NCI-H2081 (cell line): ENCODE measurements at places on chromosomes 3 and 15.

- DNase-seq = peak; percentile 70
These were observed 12.0 kb downstream of the MRPL46 start for GRCh38 chr15:88454867-88455810.

GRCh38 chr3:192128922-192129321 is 598.4 kb downstream of the FGF12 start:
- DNase-seq = peak; percentile 69

DNA sequence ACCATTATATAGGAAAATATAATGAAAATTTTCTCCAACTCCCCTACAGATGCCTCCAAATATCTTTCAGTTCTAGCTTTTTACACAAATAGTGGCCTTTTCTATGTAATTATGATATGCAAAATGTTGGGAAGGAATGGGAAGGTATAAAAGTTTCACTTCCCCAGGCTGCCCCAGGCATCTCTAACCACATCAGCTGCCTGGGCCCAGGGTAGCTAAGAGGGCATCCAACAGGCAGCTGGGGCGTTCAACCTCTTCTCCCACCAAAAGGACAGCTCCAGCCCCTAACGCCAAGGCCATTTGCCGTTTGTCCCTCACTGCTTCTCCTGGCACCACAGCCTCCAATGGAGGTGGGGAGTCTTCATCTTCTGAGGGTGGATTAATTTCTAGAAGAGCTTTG is 188.1 kb upstream of the TSC22D2 start:
- no peak for DNase-seq

GRCh38 chr3:100518983-100519382 is 26.6 kb downstream of the TMEM45A start:
- no peak for DNase-seq

DNA sequence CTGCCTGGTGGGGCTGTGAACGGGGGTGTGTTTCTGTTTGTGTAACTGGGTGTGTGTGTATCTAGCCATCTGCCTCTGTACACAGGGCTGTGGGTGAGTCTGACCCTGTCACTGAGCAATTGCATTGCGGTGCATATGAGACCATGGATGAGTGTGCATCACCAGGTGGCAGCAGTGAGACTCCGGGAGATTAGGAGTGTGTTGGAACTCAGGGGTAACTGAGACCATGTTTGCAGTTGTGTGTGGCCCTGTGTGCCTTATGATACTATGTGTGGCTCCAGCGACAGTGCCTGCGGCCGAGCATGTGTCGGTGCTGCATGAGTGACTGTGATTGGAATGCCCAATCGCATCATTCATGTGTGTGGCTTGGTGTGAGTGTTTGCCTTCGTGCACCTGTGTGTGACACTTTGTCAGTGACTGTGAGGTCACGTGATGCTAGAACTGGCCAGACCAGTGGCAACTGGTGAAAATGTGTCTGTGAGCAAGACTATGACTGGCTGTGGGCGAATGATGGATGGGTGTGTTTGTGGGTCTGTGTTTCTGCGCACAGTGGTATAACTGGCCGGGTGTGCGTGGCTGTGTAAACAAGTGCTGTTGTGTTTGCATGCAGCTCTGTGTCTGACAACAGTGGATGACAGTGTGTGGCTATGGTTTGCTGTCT is 14.0 kb downstream of the VILL start:
- DNase-seq = peak; percentile 13

DNA sequence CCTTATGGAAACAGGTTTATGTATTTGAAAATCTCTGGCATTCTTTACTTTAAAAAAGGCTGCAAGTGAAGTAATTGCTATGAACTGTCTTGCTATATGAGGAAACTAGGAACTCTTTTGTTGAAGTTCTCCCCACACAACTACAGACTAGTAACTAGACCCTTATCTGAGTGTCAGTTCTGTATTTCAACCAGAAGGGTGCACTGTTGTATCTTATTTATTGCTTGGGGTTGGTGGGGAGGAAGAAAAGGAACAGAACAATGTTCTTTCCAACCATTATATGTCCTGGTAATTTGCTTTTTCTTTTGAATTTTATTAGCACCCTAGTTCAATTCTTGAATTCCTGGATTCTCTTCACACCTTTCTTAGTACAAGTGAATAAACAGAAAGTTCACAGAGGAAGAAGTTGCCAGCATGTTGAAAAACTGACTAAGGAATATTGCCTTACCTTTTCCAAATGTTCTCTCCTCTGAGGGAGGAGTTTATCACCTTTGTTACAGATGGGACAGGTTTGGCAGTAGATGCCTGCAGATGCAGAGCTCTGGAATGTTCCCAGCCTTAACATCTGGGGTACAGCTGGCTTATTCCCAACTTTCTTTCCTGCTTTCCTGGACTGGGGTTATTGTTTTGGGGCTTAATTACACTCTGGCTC is 162.4 kb upstream of the CFAP20DC start:
- DNase-seq = peak; percentile 10

DNA sequence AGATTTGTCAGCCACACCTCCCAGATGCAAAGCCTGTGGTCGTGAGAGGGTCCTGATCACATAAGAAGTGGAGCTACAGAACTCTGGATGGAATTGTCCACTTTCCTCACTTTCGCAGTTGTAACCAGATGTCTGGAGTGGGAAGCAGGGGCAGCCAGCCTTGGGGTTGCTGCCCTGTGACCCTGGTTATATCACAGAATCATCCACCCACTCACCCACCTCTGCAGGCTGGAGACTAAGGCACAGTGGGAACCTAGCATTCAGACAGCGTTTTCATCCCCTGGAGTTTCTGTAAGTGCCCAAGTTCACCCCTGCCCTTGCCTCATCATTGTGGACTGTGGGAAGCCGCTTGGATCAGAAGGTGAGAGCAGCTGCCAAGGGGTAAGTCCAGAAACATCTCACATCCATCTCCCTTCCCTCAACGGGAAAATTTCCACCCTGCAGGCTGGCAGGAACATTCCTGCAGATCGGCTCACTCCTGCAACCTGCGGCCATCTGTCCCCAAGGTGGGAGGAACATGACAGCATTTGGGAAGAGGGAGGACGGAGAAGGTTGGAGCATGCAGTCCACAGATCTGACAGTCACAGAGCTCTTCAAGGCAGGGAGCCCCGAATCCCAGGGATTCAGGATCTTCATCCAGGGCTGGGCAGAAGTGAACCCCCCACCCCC is 2.9 kb upstream of the IQSEC1 start:
- DNase-seq = no peak

- DNase-seq = no peak
These were observed 1.1 kb downstream of the MESP2 start for GRCh38 chr15:89777073-89777751.

DNA sequence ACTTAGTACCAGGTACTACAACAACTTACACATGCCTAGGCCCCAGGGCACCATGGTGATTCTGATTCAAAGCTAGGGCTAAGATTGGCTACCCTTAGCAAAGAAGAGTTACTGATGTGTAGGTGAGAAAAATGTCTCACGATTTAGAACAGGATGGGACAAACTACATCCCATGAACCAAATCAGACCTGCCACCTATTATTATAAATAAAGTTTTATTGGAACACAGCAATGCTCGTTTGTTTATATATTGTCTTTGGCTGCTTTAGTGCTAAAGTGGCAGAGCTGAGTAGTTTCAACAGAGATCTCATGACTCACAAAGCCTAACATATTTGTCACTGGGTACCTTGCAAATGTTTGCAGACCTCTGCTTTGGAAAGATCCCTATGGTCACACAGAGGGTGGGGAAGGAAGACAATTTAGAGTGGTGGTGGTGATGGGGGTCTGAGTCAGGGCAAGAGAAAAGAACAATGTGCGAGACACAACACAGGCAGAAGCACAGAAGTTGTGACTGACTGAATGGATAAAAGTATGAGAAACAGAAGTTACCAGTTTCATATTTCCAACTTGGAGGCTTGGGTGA is 770.6 kb upstream of the CFAP20DC start:
- no peak for DNase-seq

- DNase-seq = peak; percentile 94
These were observed 860 bp downstream of the RASA2 start for GRCh38 chr3:141487521-141488252.

DNA sequence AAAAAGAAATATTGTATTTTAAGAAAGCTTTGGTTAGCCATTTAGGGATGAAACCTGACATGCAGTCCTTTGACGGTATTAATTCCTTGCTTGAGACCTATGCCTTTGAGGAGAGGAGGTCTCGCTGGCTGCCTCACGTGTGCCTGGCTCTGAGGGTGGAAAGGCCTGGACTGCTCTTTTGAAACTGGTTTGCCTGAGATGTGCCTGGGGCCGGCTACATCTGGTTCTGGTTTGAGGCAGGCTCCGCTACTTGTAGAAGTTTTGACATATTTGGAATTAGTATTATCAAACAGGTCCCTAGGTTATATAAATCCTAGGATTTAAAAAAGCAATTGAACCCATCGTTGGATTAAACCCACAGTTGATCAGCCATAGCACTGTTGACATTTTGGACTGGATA is 6.5 kb downstream of the NISCH start:
- DNase-seq = no peak

- no peak for DNase-seq
These were observed 236.0 kb downstream of the CACNA2D3 start for GRCh38 chr3:54358316-54358715.

GRCh38 chr3:193982258-193982659 is 153.7 kb upstream of the HES1 start:
- DNase-seq = no peak

GRCh38 chr15:40952301-40952900 is 870 bp upstream of the CHAC1 start:
- DNase-seq = no peak

GRCh38 chr3:175307642-175308041 is 448.5 kb downstream of the NAALADL2 start:
- no peak for DNase-seq

DNA sequence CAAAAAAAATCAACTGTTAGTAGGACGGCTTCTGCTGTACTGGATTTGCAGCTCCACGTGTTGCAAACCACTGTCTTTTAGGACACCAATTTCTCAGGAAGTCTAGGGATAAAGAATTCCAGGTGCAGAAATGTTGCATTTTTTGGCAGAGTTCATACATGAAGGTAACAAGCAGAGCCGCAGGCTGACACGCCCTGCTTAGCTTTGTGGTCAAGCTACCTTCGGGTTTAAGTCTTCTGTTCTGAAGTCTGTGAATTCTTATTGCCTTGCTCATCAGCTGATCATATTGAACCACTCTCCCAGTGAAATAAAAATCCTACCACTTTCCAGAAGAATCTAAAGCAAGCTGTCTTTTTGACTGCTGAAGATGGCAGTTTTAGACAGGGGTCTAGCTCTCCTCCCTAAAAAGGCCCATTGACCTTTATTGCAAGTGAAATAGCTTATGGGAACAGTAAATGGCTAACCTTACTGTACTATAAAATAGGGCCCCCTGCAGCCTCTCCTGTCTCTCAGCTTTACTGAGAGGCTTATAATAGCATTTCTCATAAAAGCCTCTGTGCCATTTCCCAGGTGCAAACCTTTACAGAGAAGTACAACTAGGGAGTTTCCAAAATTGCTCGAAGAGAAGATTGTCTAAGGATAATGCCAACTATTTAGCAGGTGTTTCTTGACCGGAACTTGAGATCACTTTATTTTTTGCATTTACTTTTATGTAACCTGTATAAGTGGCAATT is 262.2 kb upstream of the IL12A start:
- DNase-seq = no peak

DNA sequence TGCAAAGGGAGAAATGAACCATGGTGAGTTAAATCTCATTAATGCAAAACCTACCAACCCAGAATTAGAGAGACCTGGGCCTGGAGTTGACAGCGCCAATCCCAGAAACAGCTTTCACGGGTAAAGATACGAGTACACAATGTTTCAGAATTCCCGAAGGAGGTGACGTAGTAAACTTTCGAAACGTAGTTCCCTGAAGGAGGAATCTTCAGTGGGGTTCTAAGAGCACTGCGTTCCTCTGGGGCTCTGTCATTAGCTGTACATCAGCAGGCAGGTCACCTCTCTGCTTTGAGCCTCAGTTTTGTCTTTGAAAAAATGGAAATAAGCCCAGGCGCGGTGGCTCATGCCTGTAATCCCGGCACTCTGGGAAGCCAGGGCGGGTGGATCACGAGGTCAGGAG is 152.3 kb downstream of the XXYLT1 start:
- DNase-seq = no peak

DNA sequence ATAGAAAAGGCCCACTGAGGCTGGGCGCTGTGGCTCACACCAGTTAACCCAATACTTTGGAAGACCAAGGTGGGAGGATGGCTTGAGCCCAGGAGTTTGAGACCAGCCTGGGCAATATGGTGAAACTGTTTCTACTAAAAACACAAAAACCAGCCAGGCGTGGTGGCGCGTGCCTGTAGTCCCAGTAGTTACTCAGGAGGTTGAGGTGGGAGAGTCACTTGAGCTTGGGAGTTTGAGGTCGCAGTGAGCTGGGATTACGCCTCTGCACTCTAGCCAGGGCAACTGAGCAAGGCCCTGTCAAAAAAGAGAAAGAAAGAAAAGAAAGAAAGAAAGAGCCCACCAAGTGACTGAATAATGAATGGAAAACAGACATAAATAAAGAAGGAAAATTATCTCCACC is 32.0 kb downstream of the TAMM41 start:
- DNase-seq = no peak
